ENCODE measurements at places on chromosomes 4 and X. TPM values are rescaled to one million over a fixed set of nuclear protein-coding genes. Genes with fewer than 3 reads are reported as not detected.

HADH gene
- 47.3 TPM for total RNA-seq

UCHL1 gene
- 4.7 TPM for total RNA-seq

PAGE2B gene
- total RNA-seq, result 2.0 TPM

GRCh38 chrX:103624111-103624510 lies 4.7 kb upstream of the TCEAL1 start:
- DNase-seq, result no peak

GRCh38 chrX:134622056-134622812 lies 36.0 kb downstream of the PLAC1 start:
- peak; percentile 59 for DNase-seq

GRCh38 chr4:136748773-136749172 lies 783.5 kb downstream of the PCDH18 start:
- no peak for DNase-seq

Measured in activated CD8-positive, alpha-beta memory T cell treated with anti-CD3 and anti-CD28 coated beads, Interleukin-2, amount 10 ng/mL, durations not matched to agents 7 days and 5 days (primary cell).